ENCODE measurements at places on chromosomes 3 and 15.

DNA sequence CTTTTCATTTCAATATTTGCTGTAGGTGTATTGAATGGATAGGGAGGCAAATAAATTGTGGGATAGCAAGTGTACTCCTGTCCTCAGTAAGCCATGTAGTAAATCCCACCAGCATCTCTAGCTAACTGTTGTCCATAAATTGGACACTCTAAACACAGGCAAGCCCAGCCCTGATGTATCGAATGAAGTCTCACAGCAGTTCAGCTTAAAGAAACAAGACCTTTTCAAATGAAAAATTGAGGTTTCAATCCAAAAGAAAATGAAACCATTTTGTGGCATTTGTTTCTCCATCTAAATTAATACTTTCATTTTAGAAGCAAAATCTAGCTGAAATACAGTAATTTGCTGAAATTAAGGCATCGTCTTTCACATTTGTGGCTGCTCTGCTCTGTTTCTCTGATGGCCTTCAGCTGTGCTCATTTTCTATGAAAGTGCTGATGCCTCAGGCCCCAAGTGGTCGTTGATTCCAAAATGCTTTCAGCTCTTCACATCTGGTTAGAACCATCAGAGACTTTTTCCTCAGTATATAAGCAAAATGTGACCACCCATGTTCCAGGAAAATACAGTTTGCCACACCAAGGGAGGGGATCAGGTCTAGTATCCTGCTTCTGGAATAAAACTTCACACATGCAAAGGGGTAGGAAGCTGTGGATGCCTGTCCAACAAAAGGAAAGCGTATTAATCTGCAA lies 245.0 kb downstream of the ZMAT3 start:
- no peak for DNase-seq

DNA sequence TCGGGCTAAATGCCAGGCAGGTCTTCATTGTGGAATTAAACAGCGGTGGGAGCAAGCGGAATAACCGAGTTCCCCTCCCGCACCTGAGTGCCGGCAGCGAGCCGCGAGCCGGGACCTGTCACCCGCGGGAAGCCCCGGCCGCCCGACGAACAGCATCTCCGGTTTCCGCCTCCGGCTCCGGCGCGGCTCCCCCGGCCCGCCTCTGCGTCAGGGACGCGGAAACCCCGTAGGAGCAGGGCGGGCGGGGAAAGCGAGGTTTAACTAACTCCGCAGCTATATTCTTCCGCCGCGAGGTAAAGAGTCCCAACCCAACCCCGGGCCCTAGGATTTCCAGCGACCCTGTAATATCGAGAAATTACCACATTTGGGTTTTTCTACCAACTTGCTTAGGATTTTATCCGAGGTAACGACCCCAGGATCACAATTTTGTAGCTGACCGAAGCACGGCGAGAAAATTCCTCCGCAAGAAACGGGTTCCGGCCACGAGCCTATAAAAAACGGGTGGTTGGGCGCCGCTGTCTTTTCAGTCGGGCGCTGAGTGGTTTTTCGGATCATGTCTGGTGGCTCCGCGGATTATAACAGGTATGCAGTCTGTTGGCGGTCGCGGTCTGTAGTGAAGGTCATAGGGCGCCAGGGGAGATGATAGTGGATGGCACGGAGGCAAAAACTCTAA lies at the start of gene EIF4A2:
EIF4A2 (plus strand) TSS at position 520 of the 673 bp plus-strand sequence; CDS start at position 554, 34 bp downstream.
- DNase-seq = peak; percentile 83

- peak; percentile 11 for DNase-seq
Measured at GRCh38 chr3:8110966-8111798, 390.4 kb upstream of the LMCD1 start.

DNA sequence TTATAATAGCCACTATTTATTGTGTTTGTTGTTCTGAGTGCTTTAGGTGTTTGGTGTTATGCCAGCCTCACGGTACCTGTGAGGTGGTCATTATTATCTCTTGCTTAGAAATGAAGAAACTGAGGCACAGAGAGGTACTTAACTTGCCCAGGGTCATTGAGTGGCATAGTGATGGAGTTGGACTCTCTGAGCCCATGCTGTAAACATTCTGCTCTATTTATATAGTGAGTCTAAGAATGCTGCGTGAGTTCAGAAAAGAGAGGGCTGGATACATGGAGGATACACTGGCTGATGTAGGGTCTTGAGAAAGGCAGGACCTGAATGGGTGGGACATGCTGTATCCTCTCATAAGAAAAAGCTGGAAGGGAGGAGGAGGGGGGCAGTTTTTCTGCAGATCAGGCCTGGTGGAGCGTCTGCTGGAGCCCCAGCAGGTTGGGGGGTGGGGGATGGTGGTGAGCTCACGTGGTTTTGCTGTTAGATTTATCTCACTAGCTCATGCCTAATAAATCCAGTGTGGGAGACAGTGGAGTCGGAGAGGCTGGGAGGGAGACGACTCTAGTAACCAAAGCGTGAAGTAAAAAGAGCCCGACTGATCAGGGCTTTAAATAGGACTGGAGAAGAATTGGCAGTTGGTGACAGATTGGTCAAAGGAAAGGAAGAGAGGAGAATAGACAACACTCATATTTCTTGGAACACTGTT lies 16.0 kb downstream of the MED12L start:
- DNase-seq = no peak

GRCh38 chr15:89496155-89497098 lies at the start of gene RHCG:
Gene RHCG (minus strand): TSS chr15:89496583. CDS start chr15:89496544, 39 bp downstream.
- no peak for DNase-seq

DNA sequence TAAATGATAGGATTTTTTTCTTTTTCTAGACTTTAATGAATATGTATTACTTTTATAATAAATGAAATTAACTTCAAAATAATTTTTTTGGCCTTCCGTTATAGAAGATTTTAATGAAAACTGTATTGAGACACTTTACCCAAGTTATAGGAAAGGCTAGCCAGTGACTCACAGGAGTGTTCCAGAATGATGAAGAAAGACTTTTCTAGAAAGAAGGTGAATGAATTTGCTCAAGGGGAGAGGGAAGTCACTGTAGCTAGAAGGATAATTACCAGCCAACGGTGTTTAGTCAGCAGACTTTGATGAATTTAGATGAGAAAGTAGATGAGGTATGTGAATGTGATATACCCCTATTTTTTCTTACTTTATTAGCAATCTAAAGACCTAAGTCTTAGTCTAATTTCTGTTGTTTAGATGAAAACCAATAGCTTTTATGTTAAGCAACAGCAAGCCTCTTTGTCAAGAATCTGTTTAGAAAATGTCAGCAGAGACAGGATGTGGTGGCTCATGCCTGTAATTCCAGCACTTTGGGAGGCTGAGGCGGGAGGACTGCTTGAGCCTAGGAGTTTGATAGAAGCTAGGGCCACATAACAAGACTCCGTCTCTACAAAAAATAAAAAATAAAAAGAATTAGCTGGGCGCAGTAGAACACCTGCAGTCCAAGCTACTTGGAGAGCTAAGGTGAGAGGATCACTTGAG lies 3.2 kb downstream of the ALAS1 start:
- no peak for DNase-seq
